Astrocyte of the spinal cord (primary cell): ENCODE measurements at places on chromosomes 13 and 19.

- no peak for DNase-seq
These were observed 464 bp upstream of the ZFP14 start for GRCh38 chr19:36379510-36379819.

DNA sequence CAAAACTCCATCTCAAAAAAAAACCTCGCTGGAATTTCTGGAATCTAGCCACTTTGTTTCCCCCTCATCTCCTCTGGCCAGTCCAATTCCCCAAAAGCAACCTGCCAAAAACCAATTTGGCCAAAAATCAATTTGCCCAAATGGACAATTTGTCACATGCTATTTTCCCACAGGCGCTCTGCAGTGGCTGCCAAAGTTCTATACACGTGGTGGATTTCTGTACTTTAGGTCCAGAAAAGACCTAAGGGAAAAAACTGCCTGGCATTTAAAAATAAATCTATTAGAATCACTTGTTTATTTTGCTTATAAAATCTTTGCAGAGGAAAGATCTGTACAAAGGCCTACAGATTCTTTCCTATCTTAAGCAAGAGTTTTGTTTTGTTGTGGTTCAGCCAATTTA lies 79.4 kb downstream of the MAP4K1 start:
- no peak for DNase-seq

- DNase-seq = no peak
These were observed 194.5 kb upstream of the UBL3 start for GRCh38 chr13:30044932-30045331.

- DNase-seq = no peak
These were observed 125.2 kb upstream of the OBI1 start for GRCh38 chr13:78784014-78784750.

DNA sequence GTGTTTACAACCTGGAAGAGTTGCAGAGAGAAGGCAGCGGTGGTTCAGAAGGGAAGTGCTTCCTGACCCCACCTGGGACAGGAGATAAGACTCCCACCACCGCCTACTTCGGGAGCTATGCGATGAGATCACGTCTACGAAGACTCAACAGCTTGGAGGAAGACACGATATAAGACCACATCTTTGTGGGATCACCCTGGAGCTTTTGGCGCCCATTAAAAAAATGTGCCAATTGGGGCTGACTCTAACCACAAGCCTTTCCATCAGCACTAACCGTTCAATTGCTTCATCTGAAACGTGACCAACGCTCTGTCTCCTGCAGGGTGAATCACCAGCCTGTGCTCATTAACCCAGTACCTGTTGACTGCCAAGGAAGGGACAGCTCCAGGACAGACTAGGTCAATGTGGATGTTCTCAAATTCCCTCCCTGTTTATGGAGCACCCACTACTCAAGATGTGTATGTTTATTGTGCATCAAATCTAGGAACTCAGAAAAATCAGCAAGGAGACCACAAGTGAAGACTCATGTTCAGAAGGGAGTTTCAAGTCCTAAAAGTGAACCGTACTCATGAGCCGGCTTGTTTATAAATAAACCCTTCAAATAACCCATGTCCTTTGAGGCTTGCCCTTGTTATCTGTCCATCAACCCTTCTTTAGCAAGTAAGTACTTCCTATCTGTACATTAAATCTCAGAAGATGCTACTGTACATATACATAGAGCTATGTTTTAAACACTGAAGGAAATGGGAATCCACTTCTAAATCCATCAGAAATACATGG lies 67.5 kb downstream of the LATS2 start:
- peak; percentile 78 for DNase-seq

- DNase-seq = no peak
These were observed 91.6 kb downstream of the FGF9 start for GRCh38 chr13:21762512-21762911.

GRCh38 chr13:90427322-90428272 lies 919.9 kb upstream of the MIR17HG start:
- DNase-seq = no peak

DNA sequence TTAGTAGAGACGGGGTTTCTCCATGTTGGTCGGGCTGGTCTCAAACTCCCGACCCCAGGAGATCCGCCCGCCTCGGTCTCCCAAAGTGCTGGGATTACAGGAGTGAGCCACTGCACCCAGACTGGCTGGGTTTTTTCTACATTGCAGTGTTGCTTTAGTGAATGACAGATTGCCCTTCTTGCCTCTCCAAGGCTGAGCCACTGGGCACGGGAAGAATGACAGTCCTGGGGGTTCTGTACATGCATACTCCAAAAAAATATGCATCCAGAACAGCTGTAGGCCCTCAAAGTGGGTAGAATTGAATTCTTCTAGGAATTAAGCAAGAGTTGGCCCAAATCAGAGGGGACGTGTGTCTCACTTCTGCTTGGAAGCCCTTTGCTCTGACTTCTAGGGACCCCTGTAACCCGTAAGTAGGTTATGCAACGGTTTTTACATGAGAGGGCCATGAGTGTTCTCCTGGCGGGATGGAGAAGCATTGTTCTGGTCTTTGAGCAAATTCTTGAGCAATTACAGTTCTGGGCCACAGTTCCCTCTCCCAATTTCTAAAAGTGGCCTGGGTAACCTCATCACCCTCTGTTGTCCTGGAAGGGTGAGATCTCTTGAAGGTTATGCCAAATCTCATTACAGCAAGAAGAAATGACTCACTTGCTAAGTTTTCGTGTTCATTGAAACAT lies 3.6 kb downstream of the ACTN4 start:
- DNase-seq = peak; percentile 75

- DNase-seq = no peak
These were observed 143.1 kb downstream of the ZNF737 start for GRCh38 chr19:20422216-20423205.

DNA sequence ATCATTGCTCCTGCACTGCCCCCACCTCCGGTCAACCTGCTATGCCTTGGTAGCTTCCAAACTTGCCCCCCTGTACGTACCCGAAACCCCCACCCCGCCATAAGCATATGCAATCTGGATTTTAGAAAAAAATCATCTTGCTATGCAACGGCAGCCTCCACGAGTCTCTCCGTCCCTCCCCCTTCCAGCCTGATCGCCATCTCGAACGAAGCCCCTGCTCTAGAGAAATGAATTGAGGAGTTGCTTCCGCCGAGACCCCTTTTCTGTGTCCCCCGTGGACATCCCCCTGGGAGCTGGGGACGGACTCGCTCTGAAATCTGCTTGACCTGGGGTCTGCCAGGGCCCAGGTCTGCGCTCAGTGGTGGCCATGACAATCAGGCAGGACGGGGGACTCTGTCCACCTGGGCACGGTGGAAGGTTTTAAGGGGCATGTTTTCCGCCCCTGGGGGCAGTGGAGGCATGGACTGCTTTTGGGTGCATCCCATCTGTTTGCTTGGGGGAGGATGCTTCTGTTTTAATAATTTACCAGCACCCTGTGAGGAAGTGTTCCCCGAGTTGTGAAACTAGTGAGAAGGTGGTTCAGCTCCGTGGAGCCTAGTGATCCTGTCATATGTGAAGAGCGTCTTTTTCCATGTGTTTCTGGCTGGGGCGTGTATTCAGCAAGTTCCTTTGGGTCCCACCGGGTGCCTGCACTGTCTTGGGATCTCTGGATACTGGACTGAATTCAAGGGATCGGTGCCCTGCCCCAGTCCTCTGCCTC lies 1.0 kb downstream of the KDM4B start:
- DNase-seq = peak; percentile 18

GRCh38 chr13:43472980-43473379 lies 313.8 kb downstream of the ENOX1 start:
- no peak for DNase-seq

DNA sequence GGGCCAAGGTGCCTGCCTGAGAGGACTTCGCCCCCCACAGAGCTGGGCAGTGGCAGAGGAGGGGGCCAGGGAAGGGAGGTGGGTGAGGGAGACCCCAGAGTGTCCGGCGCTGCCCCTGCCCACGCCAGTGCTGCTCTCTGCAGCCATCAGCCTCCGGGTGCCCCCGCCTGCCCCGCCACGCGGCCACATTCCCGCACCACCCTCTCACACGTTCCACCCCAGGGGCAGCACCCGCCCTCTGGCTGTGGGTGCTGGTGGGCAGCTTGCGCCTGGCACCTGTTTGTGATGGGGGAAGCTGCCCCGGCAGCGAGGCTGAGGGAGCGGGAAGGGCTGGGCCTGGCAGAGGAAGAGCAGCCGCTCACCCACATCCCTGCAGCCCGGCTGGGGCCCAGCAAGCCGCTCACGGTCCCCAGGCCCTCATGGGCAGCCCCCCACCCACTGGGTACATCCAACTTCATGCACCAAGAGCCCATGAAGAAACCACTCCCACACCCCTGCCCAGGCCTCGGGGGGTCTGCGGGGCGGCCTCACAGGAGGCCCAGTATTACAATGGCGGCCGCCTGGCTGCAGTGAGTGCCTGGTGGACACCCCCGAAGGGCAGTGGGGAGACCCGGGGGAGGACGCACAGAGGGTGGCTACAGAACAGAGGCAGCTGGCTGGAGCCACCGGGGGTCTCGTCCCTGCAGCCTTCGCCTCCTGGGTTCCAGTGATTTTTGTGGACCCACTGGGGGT lies 14.0 kb downstream of the SBNO2 start:
- no peak for DNase-seq

DNA sequence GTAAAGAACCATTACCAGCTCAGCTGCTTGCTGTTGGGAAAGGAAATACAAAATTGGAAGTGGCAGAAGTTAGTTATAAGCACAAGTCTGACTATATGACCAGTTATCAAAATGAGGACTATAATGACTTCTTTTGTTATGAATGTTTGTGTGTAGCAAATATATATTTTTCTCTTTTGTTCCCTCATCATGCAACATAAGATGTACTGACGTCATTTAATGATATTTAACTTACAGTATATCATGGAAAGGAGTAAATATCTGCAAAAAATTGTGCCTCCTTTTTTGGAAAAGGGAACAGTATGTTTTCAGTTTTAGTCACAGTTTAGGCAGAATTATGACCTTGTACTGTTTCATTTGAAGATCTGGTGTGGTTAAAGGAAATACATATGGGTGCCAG lies 356.3 kb upstream of the SLITRK5 start:
- no peak for DNase-seq

- DNase-seq = no peak
These were observed 9.9 kb downstream of the ZIC5 start for GRCh38 chr13:99961636-99962035.

GRCh38 chr19:41991025-41991424 lies 3.0 kb downstream of the ATP1A3 start:
- no peak for DNase-seq

DNA sequence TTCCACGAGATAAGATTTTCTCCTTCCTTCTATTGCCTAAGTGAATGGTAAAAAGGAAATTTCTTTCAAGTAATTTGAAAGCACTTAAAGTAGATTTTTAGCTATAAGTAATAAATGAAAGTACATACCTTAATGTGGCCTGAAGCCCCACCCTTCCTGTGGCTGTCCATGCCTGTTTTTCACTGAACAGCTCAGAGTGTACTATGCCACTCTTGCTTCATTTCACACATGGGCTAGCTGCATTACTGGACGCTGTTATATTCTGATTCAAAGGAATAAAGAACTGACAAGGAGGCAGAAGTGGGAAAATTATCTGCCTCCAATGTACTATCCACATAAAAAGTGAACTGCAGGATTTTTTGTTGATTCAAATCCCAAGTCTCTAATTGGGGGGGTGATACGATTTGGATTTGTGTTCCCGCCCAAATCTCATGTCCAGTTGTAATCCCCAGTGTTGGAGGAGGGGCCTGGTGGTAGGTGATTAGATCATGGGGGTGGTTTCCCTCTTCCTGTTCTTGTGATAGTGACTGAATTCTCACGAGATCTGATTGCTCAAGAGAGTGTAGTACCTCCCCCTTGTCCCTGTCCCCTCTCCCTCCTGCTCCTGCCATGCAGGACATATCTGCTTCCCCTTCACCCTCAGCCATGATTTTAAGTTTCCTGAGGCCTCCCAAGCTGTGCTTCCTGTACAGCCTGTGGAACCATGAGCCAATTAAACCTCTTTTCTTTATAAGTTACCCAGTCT lies 154.7 kb upstream of the SGCG start:
- DNase-seq = no peak

- peak; percentile 97 for DNase-seq
These were observed 237.4 kb downstream of the RGCC start for GRCh38 chr13:41694545-41695301.

GRCh38 chr19:44903602-44904425 lies 1.8 kb upstream of the APOE start:
- peak; percentile 69 for DNase-seq

DNA sequence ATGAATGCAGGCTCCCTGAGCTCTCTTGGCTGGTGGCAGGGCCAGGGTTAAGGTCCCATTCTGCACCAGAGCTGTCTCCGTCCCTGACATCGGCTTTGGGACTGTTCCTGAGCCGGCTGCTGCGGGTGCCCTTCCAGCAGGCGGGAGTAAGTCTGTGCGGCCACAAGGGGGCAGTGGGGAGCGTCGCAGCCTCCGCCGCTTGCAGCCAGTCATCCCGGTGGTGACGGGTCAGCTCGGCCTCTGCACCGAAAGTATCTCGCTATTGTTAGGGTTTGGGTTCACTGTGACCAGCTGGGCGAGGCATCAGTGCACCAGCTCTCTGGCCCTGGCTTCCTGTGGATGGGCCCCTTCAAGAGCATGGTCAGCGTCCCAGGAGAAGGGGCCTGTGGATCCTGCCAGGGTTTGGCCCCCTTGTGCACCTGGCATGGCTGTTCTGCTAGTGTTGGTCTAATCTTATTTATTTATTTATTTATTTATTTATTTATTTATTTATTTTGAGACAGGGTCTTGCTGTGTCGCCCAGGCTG lies 15.1 kb downstream of the NDUFB7 start:
- peak; percentile 79 for DNase-seq

DNA sequence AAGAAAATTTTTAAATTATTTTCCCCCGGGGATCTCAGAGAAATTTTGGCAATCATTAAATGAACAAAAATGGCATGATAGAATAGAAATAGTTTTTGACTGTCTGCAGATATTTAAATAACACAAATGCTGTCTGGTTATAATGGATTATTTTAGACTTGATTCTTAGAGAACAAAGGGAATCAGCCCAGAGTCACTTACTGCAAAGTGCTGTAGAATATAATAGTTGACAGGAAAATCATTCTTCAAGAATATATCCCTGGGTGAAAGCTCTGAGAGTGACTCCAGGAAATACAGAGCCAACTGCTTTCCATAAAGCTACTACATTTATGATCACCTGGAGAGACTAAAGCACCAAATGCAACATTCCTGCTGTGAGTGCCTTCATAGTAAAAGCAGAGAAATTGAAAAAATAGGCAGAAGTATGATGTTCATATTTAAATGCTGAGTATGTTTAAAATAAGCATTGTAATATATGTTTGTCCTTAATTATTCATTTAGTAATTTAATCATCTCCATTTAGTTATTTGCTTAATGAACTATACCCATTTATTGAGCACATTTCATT lies 1765.8 kb downstream of the SLITRK1 start:
- DNase-seq = no peak

- no peak for DNase-seq
These were observed 124.1 kb upstream of the SPACA7 start for GRCh38 chr13:112251930-112252585.

DNA sequence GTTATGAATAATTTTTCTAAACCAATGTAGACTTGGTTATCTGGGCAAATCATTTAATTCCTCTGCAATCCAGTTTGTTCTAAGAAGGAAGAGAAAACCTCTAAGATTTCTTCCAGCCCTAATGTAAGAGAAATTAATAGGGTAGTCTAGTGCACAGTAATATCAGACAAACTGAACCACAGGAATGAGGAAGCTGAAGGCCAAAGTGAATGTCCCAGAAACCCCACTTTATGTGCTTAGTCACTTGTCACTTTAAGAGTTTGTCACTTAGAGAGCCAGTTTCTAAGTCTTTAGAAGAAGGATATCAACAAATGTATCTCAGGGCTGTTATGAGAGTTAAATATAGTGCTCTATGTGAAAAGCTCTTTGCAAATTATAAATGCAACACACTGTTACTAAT lies 750.6 kb downstream of the DIAPH3 start:
- no peak for DNase-seq
